ENCODE measurements at places on chromosomes 3 and 15. TPM values are rescaled to one million over a fixed set of nuclear protein-coding genes. Genes with fewer than 3 reads are reported as not detected.

The SLC38A3 gene
- 11.0 TPM for total RNA-seq

The PRKCD gene
- 37.4 TPM for total RNA-seq

The ZIC4 gene
- not detected for total RNA-seq

- H3K27ac ChIP-seq, result peak overlapping the region; percentile 25
- H3K27me3 ChIP-seq, result no peaks in the 10 kb centered on the region
- DNase-seq, result no peak
- H3K4me1 ChIP-seq, result peaks cover 8% of the 10 kb centered on the region
- H3K36me3 ChIP-seq, result no peaks in the 10 kb centered on the region
These were observed 29.3 kb upstream of the SACM1L start for GRCh38 chr3:45659661-45660566.

DNA sequence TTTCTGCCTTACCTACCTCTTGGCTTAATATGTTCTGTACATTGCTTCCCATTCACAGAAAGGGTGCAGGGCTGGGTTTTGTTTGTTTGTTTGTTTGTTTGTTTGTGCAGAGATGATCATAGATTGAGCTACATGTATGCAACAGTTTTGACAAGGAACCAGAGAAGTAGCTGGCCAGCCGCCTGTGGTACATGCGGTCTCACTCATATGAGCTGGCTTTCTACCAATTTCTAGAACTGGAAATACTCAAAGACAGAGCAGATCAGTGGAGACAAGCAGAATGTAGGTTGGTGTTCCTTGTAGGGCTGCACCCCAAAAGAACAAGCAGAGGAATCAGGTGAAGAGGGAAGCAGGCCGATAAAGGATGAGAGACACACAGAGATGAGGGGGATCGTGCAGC is 502.7 kb downstream of the SOX2 start:
- H3K27me3 ChIP-seq, result no peaks in the 10 kb centered on the region
- H3K4me3 ChIP-seq, result no peak overlapping the region
- H3K36me3 ChIP-seq, result no peaks in the 10 kb centered on the region
- H3K27ac ChIP-seq, result no peak overlapping the region
- H3K4me1 ChIP-seq, result peaks cover 8% of the 10 kb centered on the region
- DNase-seq, result no peak

DNA sequence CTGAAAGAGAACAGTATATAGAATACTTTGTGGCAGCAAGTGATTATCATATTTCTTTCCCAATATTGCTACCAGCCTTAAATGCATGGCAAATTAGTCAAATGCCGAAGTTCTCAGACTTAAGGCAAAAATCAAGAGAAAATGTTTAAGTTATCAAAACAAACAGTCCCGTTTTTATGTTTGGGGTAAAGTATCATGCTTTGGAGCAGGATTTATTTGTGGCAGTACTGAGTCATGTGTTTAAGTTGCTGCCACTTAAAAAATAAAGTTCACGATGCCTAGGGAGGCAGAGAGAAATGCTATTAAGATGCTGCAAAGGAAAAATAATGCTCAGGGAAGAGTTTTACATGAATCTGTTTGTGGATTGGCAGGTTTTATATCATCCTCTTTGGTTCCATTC is 417.4 kb upstream of the MDFIC2 start:
- no peak overlapping the region for H3K27ac ChIP-seq
- H3K4me1 ChIP-seq, result peaks cover 23% of the 10 kb centered on the region
- no peaks in the 10 kb centered on the region for H3K36me3 ChIP-seq

DNA sequence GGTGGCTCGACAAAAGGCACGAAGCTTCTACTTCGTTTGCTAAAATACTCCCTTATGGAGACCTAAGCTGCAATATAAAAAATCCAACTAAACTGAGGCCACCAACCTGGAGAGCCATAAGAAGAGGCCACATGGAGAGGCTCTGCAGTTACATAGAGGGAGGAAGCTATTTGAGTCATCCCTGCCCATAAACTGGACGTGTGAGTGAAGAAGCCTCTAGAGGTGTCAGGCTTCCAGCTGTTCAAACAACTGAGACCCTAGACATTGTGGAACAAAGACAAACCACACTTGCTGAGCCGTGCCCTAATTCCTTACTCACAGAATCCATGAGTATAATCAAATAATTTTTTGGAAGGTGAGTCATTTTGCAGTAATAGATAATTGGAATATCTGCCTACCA is 50.2 kb upstream of the GMNC start:
- no peak overlapping the region for H3K4me3 ChIP-seq
- H3K27me3 ChIP-seq, result peaks cover 10% of the 10 kb centered on the region
- H3K27ac ChIP-seq, result no peak overlapping the region
- H3K4me1 ChIP-seq, result no peaks in the 10 kb centered on the region
- no peak for DNase-seq

DNA sequence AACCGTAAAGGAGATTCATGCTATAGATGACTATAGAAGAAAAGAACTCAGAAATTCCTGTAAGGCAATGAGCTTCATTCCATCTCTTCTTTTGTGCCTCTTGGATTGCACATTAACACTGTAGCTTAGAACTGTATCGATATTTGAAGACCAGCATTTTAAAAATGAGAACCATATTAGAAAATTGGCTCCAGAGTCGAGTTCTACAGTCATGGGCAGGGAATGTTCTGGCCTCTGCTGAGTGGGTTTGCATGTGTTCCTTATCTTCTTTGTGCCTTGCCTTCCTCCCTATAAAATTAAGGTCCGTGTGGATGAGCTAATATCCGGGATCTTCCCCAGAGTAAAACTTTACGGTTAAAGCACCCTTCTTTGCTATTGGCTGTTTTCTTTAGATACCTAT is 77.4 kb upstream of the PLCL2 start:
- no peaks in the 10 kb centered on the region for H3K4me1 ChIP-seq
- H3K27ac ChIP-seq, result no peak overlapping the region
- H3K27me3 ChIP-seq, result peaks cover 8% of the 10 kb centered on the region
- no peak overlapping the region for H3K4me3 ChIP-seq
- no peaks in the 10 kb centered on the region for H3K36me3 ChIP-seq
- DNase-seq, result no peak

DNA sequence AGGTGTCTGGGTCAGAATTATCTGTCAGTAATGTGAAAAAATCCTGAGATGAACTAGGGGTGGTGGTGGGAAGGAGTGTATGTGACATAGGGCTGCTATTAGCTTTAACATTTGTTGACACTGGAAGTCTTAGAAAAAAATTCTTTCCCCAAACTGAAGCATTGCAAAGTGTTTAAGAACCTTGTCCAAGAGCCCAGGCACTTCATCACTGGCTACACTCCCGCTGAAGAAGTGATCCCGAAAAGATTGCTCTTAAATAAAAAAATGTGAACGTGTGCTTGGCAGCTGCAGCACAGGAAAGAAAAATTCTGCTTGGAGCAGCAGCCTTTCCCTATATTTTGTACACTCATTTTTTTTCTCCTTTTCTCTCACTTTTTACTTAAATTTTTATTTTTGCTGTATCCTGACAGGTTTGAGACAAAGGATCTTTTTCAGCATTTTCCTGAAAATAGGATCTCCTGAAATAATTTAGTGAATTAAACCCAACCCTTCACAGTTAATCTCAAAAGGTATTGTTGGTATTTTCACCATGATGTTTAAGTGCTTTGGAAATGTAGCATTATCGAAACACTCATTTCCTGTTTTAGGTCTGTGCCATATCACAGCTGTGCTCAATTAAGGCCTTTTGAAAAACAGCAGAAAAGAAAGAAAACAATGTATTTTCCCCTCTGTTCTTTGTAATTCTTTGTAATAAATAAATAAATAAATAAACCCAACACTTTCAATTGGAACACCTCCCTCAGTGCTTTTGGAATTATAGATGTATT is 477.6 kb downstream of the ZNF385D start:
- no peak overlapping the region for H3K27ac ChIP-seq
- DNase-seq, result no peak
- H3K36me3 ChIP-seq, result no peaks in the 10 kb centered on the region
- no peaks in the 10 kb centered on the region for H3K27me3 ChIP-seq

DNA sequence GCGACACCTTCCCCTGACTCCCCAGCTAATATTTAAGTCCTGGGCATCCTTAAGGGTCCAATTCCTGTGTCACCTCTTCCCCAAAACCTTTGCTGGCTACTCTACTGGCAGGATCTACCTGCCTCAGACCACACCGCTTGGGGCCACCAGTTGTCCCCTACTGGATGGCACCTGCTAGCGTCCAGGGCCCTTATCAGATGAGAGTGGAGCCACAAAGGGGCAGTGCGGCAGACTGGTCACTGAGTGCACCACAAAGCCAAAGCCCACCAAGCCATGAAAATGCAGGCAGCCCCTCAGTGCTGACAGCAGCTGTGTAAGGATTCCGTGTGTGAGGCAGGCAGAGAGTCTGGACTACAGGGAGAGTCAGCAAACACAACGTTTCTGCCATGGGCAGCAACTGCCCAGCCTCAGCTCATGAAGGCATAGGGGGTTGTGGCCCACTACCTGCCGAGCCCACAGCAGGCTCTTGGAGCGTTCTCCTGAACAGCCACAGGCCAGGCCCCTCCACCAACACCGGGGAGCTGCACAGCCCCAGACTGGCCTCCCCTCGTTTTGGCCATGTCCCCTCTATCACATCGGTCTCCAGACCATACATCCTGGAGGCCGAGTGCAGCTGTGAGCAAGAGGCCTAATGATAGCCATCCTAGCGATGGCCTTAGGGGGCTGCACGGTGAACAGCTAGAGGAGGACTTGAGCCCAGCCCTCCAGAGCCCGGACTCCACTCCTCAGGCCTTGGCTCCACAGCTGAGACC is 32.3 kb downstream of the ALDH1L1 start:
- H3K4me3 ChIP-seq, result no peak overlapping the region
- no peak overlapping the region for H3K27ac ChIP-seq
- peak; percentile 58 for DNase-seq
- no peaks in the 10 kb centered on the region for H3K27me3 ChIP-seq
- no peaks in the 10 kb centered on the region for H3K4me1 ChIP-seq

All from type B pancreatic cell (in vitro differentiated cells).